ENCODE measurements at places on chromosomes 2 and 18.

- DNase-seq: no peak
These were observed 105.5 kb downstream of the NRP2 start for GRCh38 chr2:205787761-205788160.

GRCh38 chr2:217766356-217766755 is 236.4 kb downstream of the TNS1 start:
- no peak for DNase-seq

DNA sequence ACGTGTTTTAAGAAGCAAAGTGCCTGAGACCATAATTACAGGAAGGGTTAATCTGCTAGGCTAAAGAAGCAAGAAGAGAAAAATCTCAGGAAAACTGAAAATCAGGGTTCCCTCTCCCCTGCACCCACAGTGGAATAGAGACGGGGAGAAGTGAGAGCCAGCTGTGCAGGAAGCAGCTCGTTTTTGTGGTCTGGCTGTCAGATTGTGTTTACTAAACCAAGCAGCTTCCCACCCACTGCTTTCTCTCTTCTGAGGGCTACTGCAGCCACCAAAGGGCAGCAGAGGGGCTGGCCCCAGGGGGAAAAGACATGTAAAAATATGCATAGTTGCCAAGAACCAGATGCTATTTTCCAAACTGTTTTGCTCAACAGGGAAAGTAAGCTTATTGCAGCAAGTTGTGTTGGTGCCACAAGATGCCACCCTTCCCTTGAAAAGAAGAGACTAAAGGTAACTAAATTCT is 72.6 kb upstream of the THUMPD2 start:
- DNase-seq: no peak

DNA sequence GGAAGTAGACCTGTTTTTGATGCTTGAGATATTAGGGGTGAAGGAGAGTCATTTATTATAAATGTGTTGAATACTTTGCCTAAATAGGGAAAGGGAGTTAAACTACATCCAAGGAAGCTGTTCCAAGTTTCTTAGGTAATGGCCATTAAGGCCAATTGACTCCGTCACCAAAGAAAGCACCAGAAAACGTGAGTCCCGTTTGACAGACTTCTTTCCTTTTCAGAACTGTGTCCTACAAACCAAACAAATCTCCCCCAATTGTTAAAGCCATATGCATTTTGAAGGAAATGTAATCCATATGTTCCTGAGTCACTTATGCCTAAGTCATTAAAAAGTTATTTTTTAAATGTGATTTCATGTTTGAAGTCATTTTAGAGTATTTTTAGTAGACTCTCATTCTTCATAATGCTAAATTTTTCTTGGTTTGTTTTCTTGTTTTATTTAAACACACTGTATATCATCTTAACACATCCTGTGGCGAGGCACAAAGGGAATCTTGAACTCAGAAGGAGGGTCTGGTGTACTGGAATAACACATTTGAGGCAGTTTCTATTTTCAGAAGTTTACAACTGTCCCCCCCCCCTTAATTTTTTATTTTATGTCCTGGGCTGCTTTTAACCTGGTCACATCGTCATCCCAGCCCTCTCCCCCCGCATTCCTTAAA is 133.7 kb downstream of the RHBDD1 start:
- DNase-seq: no peak

GRCh38 chr2:169716238-169716886 is 17.3 kb upstream of the KLHL23 start:
- DNase-seq: no peak

- no peak for DNase-seq
These were observed 227.5 kb downstream of the SH3RF3 start for GRCh38 chr2:109356324-109357035.
